ENCODE measurements at places on chromosomes 2 and 18. TPM values are rescaled to one million over a fixed set of nuclear protein-coding genes. Genes with fewer than 3 reads are reported as not detected.

Gene OSR1
- 15.8 TPM for polyA plus RNA-seq

Gene PKDCC
- 117 TPM for polyA plus RNA-seq

Gene SEPTIN10
- polyA plus RNA-seq, result 75.9 TPM

Gene SLC9A4
- not detected for polyA plus RNA-seq

Gene PLGLB2
- polyA plus RNA-seq, result not detected

Gene SPEG
- polyA plus RNA-seq, result 235 TPM

Gene BUB1
- polyA plus RNA-seq, result 7.1 TPM

Gene RGPD4
- 0.03 TPM for polyA plus RNA-seq

Gene TCF7L1
- polyA plus RNA-seq, result 34.6 TPM

Gene RUFY4
- 0.16 TPM for polyA plus RNA-seq

DNA sequence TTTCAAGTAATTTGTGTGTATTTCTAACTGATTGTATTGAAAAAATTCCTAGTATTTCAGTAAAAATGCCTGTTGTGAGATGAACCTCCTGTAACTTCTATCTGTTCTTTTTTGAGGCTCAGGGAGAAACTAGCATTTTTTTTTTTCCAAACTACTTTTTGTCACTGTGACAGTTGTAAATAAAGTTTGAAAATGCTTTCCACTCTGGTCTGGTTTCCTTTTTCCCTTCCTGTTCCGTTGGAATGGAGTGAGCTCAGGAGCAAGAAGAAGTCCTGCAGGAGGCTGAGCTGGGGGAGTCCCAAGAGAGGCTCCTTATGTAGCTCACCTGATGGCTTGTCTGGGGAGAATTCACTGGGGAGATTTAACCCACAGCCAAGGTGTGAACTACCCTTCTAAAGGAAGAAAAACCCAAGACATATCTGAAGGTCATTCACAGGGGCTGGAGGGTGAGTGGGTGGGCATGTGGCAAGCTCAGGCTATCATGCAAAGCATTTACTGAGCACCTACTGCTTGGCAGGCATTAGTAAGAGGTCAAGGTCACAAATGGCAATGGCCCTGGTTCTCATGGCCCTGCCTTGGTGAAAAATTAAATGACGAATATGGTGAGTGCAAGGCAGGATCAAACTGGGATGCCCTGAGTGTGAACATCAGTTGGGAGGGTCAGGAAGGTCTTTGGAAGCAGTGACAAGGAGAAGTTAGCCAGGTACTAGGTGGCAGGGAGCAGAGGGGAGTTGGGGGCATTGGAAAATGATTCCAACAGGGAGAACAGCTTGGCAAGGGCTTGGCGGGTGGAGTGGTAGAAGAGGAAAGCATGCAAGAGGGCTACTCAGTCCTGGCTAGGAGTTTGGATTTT, 28.7 kb downstream of the LBH start:
- no peak for DNase-seq

DNA sequence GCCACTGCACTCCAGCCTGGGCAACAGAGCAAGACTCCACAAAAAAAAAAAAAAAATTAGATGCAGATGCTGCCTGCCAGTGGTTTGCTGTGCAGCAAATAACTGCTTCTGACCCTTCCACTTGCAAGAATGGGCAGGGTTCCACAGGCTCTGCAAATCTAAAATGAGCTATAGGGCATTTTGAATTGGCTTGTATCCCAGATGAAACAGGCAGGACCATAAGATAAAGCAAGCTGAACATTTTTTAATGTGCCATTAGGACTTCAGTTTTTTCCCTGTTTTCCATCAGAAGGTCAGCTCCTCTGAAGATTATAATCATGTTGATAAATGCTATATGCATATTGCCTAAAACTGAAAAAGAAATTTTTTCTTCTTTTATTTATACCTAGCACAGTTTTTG, 15.7 kb upstream of the FZD7 start:
- DNase-seq, result no peak

DNA sequence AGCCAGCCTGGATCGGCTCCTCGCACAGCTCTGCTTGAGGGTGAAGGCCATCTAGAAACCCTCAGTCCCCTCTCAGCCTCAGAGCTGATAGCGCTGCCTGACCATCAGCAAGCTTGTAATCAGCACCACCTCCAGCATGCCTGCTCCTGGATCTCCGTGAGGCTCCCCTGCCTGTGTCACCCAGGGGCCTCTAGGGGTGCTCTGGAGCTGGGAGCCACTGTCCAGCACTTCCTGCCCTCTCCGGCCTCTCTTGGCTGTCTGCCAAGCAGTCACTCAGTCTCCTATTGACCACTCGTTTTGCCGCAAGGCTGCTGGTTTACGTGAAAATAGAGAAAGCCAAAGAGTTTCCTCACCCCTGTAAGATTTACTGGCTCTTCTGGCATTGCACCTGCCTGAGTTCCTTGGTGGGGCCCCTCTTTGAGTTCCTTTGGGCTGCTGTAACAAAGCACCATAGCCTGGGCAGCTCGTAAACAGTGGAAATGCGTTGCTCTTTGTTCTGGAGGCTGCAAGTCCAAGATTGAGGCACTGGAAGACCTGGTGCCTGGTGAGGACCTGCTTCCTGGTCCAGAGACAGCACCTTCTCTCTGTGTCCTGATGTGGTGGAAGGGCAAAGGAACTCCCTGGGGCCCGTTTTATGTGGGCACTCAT, 17.9 kb downstream of the CAPN10 start:
- peak; percentile 29 for DNase-seq

DNA sequence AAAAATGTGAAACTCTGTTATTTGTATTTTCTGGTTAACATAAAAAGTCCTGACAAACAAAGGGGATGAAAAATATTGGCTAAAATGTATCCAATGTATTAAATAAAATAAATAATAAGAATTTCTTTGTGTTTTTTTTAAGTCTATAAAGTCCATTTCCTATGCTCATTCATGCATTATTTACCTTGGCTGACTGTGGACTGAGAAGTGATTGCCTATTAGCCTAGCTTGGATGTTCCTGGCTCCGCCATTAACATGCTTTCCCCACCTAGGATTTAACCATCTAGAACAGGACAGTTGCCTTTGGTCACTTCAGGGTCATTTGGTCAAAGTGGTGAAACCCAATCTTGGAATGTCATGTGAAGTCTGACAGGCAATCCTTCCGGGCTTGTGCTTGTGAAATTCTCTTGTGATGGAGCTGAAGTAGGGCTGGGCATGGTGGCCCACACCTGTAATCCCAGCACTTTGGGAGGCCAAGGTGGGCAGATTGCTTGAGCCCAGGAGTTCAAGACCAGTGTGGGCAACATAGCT, 60.4 kb upstream of the TANC1 start:
- no peak for DNase-seq

DNA sequence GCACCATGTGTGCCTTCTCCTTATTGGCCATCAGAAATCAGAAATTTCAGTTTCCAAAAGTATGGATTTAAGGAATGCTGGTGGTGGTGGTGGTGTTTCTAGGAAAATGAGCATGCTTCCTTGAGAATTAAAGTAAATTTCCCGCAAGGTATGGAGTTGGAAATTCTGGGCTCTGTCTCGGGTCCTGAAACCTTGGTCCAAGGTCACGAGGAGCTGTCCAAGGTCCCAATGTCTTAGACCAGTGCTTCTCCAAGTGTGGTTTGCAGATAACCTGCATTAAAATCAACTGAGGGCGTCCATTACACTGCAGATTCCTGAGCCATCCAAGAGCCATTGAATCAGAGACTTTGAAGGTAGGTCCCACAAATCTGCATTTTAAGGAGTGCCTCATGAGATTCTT, 210.9 kb upstream of the PKDCC start:
- peak; percentile 44 for DNase-seq

DNA sequence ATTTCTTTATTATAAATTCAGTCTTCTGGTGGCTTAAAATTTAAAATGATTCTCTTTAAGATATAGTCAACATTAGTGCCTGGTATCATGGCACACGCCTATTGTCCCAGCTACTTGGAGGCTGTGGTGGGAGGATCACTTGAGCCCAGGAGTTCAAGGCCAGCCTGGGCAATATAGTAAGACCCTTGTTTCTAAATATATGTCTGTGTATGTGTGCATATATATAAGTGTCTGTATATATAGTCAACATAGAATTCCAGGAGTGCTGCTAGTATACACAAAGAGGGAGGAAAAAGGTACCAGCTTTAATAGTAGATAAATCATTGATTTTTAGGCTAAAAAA, 24.9 kb downstream of the EIF4E2 start:
- no peak for DNase-seq

GRCh38 chr2:121049950-121050585, 234.9 kb downstream of the TFCP2L1 start:
- no peak for DNase-seq

DNA sequence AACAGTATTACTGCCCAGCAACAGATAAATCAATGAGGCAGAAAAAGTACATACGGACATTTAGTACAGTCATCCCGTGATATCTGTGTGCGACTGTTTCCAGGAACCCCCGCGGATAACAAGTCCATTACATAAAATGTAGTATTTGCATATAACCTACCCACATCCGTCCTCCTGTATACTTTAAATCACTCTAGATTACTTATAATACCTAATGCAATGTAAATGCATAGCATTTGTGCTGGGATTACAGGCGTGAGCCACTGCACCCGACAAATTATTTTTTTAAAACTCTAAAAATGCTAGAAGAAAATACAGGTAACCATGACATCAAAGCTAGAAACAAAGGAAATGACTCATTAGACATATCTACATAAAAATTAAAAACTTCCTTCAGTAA, 91.6 kb downstream of the FAM161A start:
- DNase-seq, result no peak

DNA sequence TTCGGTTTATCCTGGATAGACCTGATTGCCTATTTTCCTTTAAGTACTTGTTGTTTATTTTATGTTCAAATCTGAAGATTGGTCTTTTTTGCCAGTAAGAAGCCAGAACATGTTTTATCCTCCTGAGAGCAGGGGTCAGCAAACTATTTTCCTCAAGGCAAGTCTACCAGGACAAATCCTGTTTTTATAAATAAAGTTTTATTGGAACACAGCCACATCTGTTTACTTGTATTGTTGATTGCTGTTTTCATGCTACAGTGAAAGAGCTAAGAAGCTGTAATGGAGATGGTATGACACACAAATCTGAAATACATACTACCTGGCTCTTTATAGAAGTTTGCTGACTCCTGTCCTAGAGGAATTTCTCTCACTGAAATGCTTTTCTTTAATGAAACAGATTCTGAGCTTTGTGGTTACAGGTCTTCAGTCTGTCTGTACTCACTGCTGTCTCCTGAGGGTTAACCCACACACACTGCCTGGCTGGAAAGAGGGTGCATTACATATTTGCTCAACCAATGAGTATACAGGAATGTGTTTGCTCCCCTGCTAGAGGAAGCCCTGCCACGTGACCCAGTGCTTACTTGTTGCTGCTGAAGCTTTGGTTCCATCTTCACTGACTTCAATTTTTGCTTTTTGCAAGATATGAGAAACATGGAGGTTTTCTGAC, 22.6 kb downstream of the MRPL44 start:
- DNase-seq, result no peak

DNA sequence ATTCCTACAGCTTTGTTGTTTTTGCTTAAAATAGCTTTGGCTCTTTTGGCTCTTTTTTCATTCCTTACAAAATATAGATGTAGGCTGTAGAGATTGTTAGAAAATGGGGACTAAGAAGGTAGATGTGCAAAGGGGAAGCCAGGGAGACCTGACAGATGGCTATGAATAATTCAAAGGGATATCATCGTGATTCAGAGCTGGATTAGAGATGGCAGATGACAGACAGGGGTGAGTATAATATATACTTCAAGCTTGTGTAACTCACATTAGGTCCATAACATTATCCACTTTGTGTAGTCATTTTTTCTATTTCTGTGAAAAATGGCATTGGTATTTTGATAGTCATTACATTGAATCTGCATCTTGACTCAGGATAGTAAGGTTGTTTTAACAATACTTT, 422.9 kb upstream of the ST6GAL2 start:
- no peak for DNase-seq

DNA sequence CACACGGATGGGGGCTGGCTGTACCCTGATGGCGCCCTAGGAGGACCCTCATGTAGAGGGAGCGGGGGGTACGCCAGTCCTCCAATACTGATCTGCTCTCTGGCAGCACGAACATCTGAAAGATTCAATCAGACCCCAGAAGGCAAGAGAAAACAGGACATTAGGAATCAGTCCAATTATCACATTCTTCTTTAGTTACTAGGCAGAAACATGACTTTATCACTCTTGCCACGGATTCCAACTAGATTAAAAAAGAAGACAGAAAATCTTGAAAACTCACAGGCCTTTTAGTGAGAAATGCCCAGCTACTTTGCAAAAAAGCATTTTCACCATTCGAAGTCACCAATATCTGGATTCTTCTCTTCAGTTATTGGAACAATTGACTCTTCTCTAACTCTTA, 68.4 kb downstream of the ID2 start:
- no peak for DNase-seq

GRCh38 chr2:197838579-197838978, 34.2 kb downstream of the PLCL1 start:
- no peak for DNase-seq

GRCh38 chr18:7002107-7002506, 115.5 kb downstream of the LAMA1 start:
- DNase-seq, result no peak
